ENCODE measurements at places on chromosomes 16 and 17.

GRCh38 chr16:60064026-60064425, 1329.9 kb upstream of the GOT2 start:
- DNase-seq = no peak

DNA sequence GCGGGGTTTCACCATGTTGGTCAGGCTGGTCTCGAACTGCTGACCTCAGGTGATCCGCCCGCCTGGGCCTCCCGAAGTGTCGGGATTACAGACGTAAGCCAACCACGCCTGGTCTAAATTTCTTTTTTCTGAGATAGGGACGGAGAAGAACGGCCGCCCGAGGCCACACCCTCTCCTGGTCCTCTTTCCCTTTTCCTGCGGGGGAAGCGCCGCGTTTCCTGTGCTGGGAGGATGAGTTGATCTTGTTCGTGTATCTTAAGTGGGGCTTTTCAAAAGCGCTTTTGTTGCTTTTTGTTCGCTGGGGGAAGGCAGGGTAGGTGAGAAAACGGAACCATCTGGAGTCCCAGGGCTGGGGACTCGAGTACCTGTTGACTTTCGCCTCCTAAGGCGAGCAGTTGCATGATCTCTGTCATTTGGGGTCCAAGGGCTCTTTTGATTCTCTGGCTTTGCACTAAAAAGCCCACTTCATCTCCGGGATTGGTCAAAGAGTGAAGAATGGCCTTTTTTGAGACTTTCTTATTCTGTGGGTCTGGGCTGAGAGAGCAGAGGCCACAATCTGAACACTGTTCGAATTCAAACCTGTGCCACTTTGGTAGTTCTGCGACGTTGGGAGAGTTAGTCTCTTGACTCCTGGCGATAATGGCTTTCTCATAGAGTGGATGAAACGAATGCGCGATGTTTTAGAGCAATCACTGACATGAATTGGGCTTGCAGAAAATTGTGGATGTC, 1.3 kb downstream of the FUS start:
- DNase-seq = no peak

GRCh38 chr16:27402569-27402963, 592 bp downstream of the IL21R start:
- no peak for DNase-seq

DNA sequence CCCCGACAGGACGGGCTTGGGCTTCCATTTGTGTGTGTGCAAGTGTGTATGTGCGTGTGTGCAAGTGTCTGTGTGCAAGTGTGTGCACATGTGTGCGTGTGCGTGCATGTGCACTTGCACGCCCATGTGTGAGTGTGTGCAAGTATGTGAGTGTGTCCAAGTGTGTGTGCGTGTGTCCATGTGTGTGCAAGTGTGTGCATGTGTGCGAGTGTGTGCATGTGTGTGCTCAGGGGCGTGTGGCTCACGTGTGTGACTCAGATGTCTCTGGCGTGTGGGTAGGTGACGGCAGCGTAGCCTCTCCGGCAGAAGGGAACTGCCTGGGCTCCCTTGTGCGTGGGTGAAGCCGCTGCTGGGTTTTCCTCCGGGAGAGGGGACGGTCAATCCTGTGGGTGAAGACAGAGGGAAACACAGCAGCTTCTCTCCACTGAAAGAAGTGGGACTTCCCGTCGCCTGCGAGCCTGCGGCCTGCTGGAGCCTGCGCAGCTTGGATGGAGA, 23.1 kb upstream of the ITGAX start:
- no peak for DNase-seq

DNA sequence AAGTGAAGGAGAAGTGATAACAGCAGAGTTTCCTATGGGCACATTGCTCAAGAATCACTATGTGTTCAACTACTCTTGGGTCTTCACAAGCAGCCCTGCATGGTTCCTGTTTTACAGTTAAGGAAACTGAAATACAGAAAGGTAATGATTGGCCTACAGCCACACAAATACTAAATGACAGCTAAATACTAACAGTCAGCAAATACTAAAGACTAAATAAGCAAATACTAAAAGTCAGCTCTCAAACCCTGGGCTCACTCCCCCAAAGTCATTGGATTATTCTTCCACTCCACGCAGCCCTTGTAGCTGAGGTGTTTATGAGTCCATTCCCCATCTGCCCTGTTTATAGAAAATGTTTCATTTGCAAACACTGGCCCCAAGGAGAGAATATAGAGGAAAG, 372.7 kb upstream of the CDH11 start:
- DNase-seq = no peak

- no peak for DNase-seq
Observed at GRCh38 chr16:1527836-1528811, 5.3 kb upstream of the TMEM204 start.

- no peak for DNase-seq
Observed at GRCh38 chr17:57925361-57925990, 29.7 kb downstream of the CUEDC1 start.

DNA sequence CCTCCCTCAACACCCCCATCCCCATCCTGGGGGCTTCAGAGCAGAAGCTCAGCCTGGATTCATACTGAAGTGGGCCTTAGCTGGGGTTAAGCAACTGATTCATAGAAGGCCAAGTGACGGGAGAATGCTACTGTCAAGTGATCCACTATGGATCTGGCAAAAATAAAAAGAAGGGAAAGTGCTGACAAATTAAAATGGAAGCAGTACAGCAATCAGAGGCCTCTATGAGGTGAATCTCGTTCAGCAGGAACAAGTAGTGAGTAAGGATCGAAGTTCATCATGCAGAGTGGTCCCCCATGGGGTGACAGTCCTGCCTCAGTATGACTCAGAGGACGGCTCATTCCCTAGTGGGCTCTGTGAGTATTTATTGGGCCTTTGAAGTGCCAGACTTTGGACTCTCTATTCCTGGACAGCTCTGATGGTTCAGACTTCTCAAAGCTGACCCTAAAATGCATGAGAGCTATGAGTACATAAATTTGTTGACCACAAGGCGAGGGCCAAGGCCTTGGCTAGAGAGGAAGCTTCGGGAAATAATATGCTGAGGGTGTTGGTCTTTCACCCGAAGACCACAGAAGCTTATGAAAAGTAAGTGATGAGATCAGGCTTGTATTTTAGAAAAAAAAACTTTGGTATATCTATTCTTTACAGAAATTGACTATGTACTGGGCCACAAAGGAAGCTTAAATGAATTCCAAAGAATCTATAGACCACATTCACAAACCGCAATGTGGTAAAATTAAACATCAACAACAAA, 5.3 kb upstream of the NSMCE1 start:
- no peak for DNase-seq

GRCh38 chr17:319266-319665, 33.3 kb downstream of the RPH3AL start:
- DNase-seq = no peak
